Glutamatergic neuron (in vitro differentiated cells): ENCODE measurements at places on chromosomes 2 and 18. TPM values are rescaled to one million over a fixed set of nuclear protein-coding genes. Genes with fewer than 3 reads are reported as not detected.

Gene FAM124B
- 1.3 TPM for total RNA-seq

Gene PSME4
- total RNA-seq = 87.6 TPM

Gene ZAP70
- total RNA-seq = 1.3 TPM

Gene SNTG2
- total RNA-seq = 7.7 TPM

Gene RIT2
- not detected for total RNA-seq

Gene EMILIN2
- total RNA-seq = 4.1 TPM

Gene COL6A3
- 0.07 TPM for total RNA-seq

Gene TGFA
- 4.7 TPM for total RNA-seq

Gene HADHB
- 30.5 TPM for total RNA-seq

Gene GKN2
- total RNA-seq = not detected

Gene MFSD2B
- total RNA-seq = 0.29 TPM

Gene BARD1
- total RNA-seq = 33.6 TPM

Gene ASB1
- total RNA-seq = 36.1 TPM

Gene COPS9
- total RNA-seq = 121 TPM

Gene TIMM21
- total RNA-seq = 26.8 TPM

Gene CAPN14
- 0.25 TPM for total RNA-seq

Gene TMEM200C
- total RNA-seq = 13.8 TPM

Gene RNF152
- 16.9 TPM for total RNA-seq

Gene ZNF804A
- total RNA-seq = 23.1 TPM

Gene KRTCAP3
- total RNA-seq = 4.2 TPM

Gene LMAN1
- 52.3 TPM for total RNA-seq

Gene GPR35
- 1.5 TPM for total RNA-seq

Gene ACKR3
- 1.2 TPM for total RNA-seq

Gene CGREF1
- total RNA-seq = 1.3 TPM

Gene PROM2
- total RNA-seq = 5.4 TPM

Gene LHCGR
- total RNA-seq = not detected

Gene RMDN2
- total RNA-seq = 5.5 TPM

Gene ABCG8
- total RNA-seq = not detected

Gene NPC1
- total RNA-seq = 44.8 TPM

Gene SEH1L
- 46.4 TPM for total RNA-seq

Gene OTOF
- total RNA-seq = 0.47 TPM

Gene MAP4K4
- 756 TPM for total RNA-seq

Gene UGT1A4
- not detected for total RNA-seq

Gene RNF144A
- 40.2 TPM for total RNA-seq

Gene KCNE4
- total RNA-seq = not detected

Gene COL4A4
- total RNA-seq = 0.05 TPM

Gene SULT1C4
- total RNA-seq = 1.6 TPM

Gene ACMSD
- not detected for total RNA-seq

Gene NFATC1
- total RNA-seq = 5.3 TPM

Gene SMIM21
- not detected for total RNA-seq

Gene NT5DC4
- total RNA-seq = not detected

Gene ACTG2
- not detected for total RNA-seq

Gene RFX8
- 1.0 TPM for total RNA-seq

Gene CLEC4F
- total RNA-seq = 0.66 TPM

Gene VIT
- total RNA-seq = not detected

Gene MGAT4A
- total RNA-seq = 35.8 TPM

Gene XPO1
- total RNA-seq = 103 TPM

Gene DAPL1
- total RNA-seq = not detected

Gene CYP27A1
- total RNA-seq = 0.98 TPM

Gene SERPINB5
- not detected for total RNA-seq

Gene CHST10
- total RNA-seq = 25.0 TPM

Gene SCN7A
- total RNA-seq = 0.32 TPM

Gene CABYR
- total RNA-seq = 14.0 TPM

Gene SLC25A52
- total RNA-seq = not detected

Gene TRIM43
- 2.3 TPM for total RNA-seq
